Ureter (tissue), 1 donor: ENCODE measurements at places on chromosomes 7 and 10. TPM values are rescaled to one million over a fixed set of nuclear protein-coding genes. Genes with fewer than 3 reads are reported as not detected.

DNA sequence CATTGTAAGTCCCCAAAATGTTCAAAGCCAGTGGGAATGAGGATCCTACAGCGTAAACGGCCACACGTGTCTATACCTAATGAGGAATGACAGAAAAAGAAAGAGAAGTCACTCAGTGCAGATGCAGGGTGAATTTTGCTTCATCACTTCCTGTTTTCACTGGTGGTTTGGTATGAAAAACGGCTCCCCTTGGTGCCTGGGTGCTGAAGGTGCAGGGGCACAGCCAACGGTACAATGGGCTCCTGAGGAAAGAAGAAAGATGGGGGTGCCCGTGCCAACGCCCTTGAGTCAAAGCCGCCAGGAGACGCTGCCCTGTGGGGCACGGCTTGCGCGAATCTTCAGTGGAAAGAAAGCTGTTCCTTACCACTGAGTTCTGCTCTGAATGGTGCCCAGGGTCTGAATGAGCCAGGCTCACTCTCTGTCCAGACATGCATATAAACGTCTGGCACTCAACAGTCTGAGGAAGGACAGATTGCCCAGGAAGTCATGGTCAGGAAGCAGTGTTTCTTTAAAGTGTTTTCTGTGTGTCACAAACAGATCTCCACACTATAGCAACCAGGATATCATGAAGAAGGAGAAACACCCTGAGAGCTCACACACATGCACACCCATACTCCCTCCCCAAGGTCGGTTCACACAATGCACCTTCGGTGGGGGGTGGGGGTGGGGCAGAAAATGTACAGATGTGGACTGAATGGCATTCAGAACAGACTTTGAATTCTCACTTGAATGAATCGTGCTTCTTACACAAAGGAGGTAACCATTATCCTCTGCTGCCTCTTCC, 105.8 kb downstream of the ELMO1 start:
- DNase-seq = no peak

DNA sequence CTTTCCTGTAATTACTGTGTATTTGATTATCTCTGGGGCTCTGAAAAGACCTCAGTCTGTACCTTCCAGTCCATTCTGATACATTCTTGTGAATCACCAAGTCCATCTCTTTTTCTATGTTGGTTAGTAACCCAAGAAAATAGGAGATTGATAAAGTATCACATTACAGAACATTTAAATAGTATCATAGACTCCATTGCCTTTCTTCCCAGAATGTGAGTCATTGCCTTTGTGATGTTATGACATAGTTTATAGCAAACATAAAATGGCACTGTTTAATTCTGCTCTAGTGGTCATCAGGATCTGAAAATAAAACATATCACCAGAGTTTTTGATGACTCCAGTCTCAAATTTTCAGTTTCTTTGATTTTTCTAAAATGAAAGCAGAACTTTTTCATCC, 78.4 kb downstream of the NRG3 start:
- DNase-seq = no peak

DNA sequence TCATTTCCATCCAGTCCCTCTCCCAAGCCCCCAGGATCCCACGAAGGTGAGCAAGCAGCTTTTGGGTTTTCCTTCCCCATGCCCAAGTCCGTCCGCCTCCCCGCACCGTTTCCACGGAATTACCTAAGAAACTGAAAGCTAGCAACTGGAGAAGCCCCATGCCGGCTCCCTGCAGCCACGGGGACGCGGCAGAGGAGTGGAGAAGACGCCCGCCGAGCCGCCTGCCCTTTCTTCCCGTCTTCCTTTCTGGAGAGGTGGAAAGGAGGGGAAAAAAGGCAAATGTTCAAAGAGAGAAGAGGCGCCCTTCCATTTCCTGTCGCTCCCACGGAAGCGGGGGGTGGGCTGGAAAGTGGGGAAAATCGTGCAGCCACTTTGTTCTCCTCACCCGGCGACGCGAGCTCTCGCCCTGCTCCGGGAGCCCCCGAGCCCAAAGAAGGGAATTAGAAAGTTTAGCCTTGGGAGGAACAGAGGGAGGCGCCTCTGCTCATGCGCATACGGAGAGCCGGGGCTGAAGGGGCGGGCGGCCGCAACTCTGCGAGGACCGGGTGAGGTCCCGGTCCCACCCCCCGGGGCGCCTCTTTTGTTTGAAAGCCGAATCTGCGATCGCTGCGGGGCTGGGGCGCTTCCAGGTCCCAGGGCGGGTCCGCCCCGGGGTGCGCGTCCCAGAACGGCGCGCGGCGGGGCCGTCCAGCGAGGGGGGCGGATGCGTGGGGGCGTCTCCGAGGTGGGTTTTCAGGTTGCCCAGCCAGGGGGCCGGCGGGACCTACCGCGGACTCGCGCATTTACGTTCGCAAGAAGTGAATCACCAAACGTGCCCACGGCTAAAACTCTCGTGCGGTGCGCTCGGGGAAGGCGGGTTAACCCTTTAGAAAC, at the start of gene LAMB1:
Gene LAMB1 (minus strand): TSS at position 436 of the 873 bp plus-strand sequence. CDS start 276 bp downstream, at position 160.
- peak; percentile 74 for DNase-seq

GRCh38 chr7:99005776-99006175, 127.4 kb downstream of the TRRAP start:
- DNase-seq = peak; percentile 36

DNA sequence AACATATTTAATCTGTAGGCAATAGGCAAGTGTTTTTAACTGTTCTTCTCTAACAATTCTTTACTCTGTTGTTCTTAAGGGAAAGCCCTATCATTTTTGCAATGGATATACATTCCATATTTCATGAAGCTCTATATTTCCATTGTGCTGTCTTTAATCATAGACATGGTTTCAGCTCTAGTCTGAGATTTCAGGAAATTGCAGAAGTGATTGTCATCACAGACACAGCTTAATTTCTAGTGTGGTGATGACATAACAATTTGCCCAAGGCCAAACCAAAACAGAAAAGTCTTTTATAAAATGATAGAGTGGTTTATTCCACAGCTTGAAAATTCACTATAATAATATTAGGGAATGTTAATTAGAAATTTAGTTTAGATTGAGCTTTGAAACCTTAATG, 494.1 kb upstream of the SEMA3A start:
- no peak for DNase-seq

DNA sequence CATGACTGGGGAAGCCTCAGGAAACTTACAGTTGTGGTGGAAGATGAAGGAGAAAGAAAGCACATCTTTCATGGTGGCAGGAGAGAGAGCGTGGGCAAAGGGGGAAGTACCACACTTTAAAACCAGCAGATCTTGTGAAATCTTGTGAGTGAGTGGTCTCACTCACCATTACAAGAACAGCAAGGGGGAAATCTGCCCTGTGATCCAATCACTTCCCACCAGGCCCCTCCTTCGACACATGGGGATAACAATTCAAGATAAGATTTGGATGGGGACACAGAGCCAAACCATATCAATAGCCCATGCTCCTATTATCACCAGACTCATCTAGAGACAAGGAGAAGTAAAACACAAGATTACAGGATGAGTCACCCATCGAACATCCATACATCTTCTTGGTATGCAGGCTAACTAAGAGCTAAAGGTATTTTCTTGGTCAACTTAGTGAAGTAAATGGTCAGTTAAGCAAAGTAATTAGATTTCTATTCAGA, 55.3 kb upstream of the YAE1 start:
- no peak for DNase-seq

DNA sequence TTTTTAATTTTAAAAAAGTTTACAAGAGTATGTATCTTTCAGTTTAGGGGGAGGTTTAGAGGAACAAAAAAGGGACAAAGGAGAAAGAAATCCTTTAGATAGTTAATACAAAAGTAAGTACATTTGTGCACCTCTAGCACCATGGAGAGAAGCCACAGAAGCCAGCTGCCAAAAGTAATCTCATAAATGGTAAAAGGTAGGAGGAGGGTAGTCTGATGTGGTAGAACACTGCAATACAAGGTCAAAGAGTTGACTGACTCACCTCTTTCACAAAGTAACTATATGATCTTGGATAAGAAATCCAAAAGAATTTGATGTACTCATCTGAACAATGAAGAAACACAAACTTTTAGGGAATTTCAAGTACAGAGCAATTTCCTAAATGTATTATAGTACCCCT, 68.1 kb downstream of the CNOT4 start:
- no peak for DNase-seq

GRCh38 chr7:47402941-47403866, 178.7 kb downstream of the TNS3 start:
- no peak for DNase-seq

DNA sequence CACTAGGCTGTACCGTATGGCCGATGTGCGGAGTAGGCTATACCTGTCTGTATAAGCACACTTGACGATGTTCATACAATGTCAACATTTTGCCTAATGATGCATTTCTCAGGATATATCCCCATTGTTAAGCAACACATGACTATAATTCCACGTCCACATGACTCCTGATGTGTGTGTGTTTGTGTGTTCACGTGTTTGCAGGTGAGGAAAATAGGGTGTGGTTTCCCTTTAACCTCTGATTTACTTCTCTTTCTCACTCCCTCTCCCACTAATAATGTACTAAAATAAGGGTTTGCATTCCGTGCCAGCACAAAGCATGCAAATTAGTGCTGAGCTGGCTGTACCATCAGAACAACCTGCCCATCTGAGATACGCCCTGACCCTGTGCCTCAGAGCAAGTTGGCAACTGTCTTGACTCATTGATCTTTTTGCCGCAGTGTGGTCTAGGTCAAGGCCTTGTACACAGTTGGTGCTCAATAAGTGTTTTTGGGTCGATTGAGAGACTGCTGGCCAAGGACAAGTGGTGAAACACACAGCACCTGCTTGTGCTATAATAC, 64.6 kb upstream of the DOCK1 start:
- no peak for DNase-seq

GRCh38 chr7:117090791-117091190, 137.5 kb downstream of the ST7 start:
- no peak for DNase-seq

- no peak for DNase-seq
These were observed 6.4 kb upstream of the CYP3A7 start for GRCh38 chr7:99741441-99741795.

The LRIT1 gene
- not detected for total RNA-seq

The DLX5 gene
- not detected for total RNA-seq

The BLVRA gene
- 35.9 TPM for total RNA-seq

The CSTF2T gene
- 25.5 TPM for total RNA-seq

The TTYH3 gene
- 32.3 TPM for total RNA-seq
